ENCODE measurements at places on chromosomes 13 and 19. TPM values are rescaled to one million over a fixed set of nuclear protein-coding genes. Genes with fewer than 3 reads are reported as not detected.

The GFY gene
- total RNA-seq: not detected

The ZNF681 gene
- 1.4 TPM for total RNA-seq

DNA sequence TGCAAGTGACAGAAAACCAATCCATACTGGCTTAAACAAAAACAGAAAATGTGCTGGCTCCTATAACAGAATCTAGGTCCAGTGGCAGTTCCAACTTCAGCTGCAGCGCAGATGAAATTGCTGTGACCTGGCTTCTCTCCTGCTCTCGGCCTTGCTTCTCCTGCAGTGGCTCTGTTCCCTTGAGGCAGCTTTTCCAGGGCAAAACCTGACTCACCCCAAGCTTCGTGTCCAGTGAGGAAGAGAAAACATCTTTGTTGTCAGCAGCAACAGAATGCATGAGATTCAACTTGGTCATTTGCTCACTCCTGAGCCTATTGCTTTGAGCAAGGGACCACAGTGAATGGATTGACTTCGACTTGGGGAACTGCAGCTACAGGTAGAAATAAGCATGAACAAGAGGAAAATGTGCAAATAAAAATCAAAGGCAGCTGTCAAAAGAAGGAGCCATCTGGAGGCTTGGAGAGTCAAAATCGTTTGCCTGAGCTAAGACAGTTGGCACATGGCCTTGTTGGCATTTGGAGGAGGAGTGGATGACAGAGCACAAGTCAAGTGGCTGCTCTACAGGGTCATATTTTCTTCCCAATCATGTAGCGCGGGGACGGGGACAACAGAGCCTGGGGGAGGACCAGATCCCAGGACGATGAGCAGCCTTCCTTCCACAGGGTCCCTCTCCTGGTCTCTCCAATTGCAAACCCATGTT lies 523.4 kb downstream of the FGF9 start:
- no peaks in the 10 kb centered on the region for H3K27me3 ChIP-seq
- no peaks in the 10 kb centered on the region for H3K36me3 ChIP-seq
- no peak overlapping the region for H3K27ac ChIP-seq

GRCh38 chr13:66803013-66803807 lies 426.9 kb downstream of the PCDH9 start:
- no peak overlapping the region for H3K4me3 ChIP-seq
- no peaks in the 10 kb centered on the region for H3K36me3 ChIP-seq
- H3K27ac ChIP-seq: no peak overlapping the region
- no peaks in the 10 kb centered on the region for H3K27me3 ChIP-seq
- no peaks in the 10 kb centered on the region for H3K4me1 ChIP-seq
- DNase-seq: no peak

- DNase-seq: no peak
- H3K36me3 ChIP-seq: peaks cover 6% of the 10 kb centered on the region
- H3K4me3 ChIP-seq: peak overlapping the region; percentile 71
- H3K27ac ChIP-seq: peak overlapping the region; percentile 92
- peaks cover 81% of the 10 kb centered on the region for H3K4me1 ChIP-seq
These were observed 88.8 kb downstream of the ARHGEF7 start for GRCh38 chr13:111203736-111204389.

GRCh38 chr13:98513837-98514236 lies 63.1 kb downstream of the STK24 start:
- H3K27ac ChIP-seq: no peak overlapping the region
- no peak overlapping the region for H3K4me3 ChIP-seq
- peaks cover 33% of the 10 kb centered on the region for H3K36me3 ChIP-seq
- H3K4me1 ChIP-seq: peaks cover 25% of the 10 kb centered on the region
- no peaks in the 10 kb centered on the region for H3K27me3 ChIP-seq
